ENCODE measurements at places on chromosomes 11 and 22.

GRCh38 chr11:35661534-35661933 is 1.0 kb upstream of the TRIM44 start:
- DNase-seq, result no peak

DNA sequence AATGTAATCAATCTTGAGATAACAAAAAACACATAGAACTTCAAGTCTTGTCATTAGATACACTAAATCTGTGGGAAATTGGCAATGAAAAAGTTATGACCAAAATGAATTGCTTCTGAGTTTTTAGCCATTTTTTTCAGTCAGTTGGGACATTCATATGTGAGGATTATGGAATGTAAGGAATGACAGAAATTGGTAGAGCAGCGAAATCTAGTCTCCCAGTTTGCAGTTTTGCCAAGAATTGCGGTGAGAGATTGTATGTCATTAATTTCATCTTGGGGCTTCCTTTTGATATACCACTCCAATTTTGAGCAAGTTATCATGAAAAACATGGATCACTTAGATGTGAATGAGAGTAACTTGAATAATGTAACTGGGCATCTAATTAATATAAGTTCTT is 49.9 kb downstream of the SIK2 start:
- DNase-seq, result no peak

GRCh38 chr11:130449996-130450769 is 1.7 kb downstream of the ADAMTS15 start:
- no peak for DNase-seq

GRCh38 chr11:15195454-15196200 is 80.9 kb downstream of the INSC start:
- peak; percentile 55 for DNase-seq

DNA sequence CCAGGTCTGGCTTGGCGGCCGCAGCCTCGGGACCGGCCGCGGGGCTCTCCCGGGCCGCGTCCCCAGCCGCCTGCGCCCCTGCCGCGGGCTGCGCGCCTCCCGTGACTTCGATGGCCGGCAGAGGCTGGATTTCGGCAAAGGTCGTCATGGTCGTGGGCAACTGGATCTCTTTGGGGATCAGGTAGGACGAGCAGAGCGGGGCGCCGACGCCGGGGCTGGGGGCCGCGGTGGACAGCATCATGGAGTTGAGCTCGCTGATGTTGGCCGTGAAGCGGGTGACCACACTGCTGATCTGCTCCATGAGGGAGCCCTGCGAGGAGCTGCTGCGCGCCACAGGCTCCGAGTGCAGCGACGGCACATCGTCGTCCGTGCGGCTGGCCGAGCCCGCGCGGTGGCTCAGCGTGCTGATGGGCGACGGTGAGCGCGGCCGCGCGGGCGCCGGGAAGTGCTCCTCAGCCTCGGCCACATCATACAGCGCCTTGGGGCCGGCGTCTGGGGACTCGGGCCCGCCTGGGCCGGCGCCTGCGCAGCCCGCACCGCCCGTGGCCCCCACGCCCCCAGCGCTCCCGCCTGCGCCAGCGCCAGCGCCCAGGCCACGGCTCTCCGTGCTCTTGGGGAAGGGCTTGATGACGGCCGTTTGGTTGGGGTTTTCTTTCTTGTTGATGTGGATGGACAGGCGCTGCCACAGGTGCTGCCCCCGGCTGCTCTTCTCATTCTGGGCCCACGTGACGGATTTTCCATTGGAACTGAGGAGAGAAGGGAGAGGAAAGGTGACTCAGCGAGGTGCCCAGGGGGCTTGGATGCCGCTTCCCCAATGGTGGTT is 171.4 kb upstream of the CTSC start:
- DNase-seq, result no peak

GRCh38 chr11:108223348-108224149 is 682 bp downstream of the ATM start:
- DNase-seq, result no peak

DNA sequence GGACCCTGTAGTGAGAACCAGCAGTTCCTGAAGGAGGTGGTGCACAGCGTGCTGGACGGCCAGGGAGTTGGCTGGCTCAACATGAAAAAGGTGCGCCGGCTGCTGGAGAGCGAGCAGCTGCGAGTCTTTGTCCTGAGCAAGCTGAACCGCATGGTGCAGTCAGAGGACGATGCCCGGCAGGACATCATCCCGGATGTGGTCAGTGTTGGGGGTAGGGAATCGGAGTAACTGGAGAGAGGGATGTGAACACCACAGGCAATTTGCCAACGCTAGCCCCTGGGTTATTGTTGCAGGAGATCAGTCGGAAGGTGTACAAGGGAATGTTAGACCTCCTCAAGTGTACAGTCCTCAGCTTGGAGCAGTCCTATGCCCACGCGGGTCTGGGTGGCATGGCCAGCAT is 19.9 kb downstream of the MADD start:
- DNase-seq, result no peak

DNA sequence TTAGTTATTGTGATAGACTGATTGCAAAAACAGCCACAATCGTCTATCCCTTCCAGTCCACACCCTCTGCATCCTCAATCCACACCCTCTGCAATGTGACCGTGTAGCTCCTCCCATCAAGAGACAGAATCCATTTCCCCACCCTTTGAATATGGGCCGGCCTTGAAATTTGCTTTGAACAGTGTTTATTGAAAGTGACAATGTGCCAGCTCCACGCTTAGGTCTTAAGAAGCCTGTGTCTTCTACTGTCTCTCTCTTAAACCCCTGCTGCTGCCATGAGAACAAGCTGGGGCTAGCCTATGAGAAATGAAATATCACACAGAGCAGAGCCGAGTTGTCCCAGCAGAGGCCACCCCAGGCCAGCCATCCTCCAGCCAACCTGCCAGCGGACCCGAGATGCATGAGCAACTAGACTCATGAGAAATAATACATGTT is 22.3 kb upstream of the MICAL2 start:
- no peak for DNase-seq
